ENCODE measurements at places on chromosomes 1 and 21.
A peak's percentile ranks its signal among the peaks of the same experiment; 100 is the strongest.

GRCh38 chr1:22971611-22972405 is 858 bp downstream of the LACTBL1 start:
- peak; percentile 23 for DNase-seq

GRCh38 chr1:223344491-223344890 is 19.5 kb downstream of the SUSD4 start:
- DNase-seq = no peak

- no peak for DNase-seq
Measured at GRCh38 chr1:24481843-24482610, 20.6 kb upstream of the RCAN3 start.

DNA sequence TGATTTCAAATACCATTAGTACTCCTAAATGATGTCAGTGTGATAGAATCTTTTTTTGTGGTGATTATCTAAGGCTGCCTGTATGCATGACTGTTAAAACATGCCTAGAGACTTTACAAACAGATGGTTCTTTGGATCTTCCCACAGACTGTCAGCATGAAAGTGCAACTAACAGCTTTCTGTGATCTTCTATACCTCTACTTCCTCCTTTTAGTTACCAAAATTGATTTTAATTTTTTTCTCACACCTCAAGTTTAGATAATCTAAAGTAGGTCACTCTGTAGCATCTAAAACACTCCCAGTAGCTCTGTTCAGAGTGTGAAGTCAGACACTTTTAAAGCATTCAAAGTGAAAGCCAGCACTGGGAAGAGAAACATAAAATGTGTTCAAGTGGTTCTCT is 534.5 kb downstream of the PTPRC start:
- no peak for DNase-seq

- DNase-seq = no peak
Measured at GRCh38 chr1:17573518-17574041, 34.1 kb downstream of the ARHGEF10L start.

GRCh38 chr1:169193191-169193850 is 86.8 kb downstream of the ATP1B1 start:
- DNase-seq = peak; percentile 61

GRCh38 chr1:110370827-110371226 is 20.0 kb downstream of the SLC16A4 start:
- peak; percentile 62 for DNase-seq

DNA sequence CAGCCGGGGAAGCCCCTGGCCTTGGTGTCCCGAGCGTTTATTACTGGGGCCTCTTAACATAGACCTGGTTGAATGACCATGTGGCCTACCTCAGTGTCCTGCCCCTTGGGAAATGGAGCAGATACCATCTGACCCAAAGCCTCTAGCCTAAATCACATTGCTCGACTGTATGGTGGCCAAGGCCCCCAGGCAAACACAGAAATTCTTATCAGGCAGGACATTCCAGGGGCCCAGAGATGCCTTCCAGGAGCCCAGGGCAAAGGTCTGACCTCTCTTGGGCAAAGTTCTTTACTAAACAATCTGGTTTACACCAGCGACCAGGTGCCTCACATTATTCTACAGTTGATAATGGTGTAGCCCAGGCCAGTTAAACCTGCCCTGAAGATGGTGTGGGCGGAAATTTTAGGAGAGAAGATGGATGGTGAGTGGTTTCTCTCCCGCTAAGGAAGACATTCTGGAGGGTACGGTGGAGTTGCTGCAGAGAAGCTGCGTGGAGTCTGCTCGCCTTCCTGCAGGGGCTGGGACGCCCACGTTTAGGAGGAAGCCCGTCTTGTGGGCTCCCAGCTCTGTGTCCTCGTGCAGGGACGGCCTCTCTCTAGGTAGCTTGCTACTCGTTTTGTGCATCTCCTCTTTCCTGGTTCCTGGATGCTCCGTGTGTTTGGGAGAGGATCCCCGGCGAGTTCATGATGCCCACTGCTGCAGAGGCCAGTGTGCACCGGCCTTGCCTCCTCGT is 21.2 kb downstream of the AJAP1 start:
- no peak for DNase-seq

- DNase-seq = no peak
Measured at GRCh38 chr1:88311907-88312306, 372.2 kb upstream of the PKN2 start.

DNA sequence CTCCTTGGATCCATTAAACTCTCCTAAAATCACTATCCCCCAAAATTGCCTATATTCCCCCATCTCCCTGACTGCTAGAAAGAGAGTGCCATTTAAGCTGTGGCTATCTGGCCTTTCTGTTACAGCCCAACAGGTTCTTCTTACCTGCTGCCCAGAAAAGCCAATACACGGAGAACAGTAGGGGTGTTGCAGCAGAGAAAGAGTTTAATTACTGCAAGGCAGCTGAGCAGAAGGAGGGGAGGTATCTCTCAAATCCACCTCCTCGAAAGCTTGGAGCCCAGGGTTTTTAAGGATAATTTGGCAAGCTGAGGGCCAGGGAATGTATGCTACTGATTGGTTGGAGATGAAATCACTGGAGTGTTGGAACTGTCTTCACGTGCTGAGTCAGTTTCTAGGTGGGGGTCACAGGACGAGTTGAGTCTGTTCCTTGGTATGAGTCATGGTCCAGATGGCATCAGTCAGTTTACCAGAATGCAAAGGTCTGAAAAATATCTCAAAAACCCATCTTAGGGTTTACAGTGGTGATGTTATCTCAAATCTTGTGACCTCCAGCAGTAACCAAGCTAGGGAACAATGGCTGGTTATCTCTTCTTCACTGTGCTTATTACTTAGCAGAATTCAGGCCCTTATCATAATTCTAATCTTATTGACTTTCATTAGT is 89.8 kb downstream of the SMYD3 start:
- peak; percentile 59 for DNase-seq

GRCh38 chr21:40445349-40445921 is 401.5 kb downstream of the DSCAM start:
- no peak for DNase-seq

- DNase-seq = peak; percentile 28
Measured at GRCh38 chr1:117653732-117654492, 48.1 kb downstream of the TENT5C start.

DNA sequence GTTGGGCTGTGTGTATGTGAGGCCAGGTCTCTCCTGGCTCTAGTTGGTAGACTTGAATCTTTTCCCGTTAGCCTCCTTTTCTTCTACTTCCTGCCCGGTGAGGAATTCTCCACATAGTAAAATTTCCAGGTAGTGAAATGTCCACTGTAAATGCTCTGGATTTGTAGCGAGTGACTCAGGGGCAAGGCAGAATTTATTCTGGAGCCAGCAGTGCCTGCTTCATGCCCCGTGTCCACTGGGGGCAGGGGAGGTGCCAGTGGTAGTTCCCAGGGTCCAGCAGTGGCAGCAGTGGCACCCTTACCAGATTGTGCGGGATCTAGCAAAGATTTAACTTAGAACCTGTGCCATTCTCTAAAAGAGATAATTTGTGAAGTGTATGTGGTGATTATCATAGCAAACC is 74.5 kb upstream of the USP24 start:
- no peak for DNase-seq

- DNase-seq = no peak
Measured at GRCh38 chr1:68506386-68506785, 9.5 kb upstream of the DEPDC1 start.

GRCh38 chr1:106846656-106847055 is 209.8 kb upstream of the PRMT6 start:
- DNase-seq = no peak

- no peak for DNase-seq
Measured at GRCh38 chr1:41800311-41800829, 118.4 kb downstream of the HIVEP3 start.

DNA sequence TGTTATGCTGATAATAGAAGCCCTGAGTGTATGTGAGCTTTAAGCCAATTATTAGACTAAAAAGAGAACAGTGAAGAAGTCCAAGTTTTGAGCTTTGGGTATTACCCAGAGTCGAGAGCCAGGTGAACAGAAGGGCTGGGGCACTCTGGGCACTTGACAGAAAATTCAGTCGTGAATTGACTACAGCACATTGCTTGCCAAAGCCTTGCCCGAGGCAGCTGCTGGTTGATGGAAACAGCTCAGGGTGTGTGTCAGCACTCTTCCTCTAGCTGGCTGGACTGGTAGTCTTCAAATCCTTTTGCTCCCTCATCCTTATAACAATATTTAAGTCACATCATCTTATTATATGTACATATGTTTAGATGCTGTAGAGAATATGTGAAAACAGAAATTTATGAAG is 21.3 kb downstream of the PDE4B start:
- no peak for DNase-seq

DNA sequence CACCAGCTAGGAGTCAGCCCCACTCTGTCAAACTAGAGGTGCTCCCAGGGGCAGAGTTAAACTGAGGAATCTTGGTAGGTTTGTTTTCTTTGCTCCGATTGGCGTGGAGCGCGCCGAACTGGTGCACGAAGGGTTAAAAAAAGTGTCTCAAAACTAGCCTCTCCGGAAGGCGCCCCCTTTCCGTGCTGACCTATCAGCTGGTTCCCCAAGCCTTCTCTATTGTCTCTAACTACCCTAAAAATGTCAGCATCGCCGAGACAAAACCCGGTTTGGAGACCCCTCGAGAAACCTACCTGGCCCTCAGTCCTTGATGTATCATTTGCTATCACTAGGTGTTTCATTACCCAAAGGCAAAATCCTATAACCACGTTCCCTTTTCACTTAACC is 2.2 kb downstream of the TGFB2 start:
- DNase-seq = peak; percentile 60

DNA sequence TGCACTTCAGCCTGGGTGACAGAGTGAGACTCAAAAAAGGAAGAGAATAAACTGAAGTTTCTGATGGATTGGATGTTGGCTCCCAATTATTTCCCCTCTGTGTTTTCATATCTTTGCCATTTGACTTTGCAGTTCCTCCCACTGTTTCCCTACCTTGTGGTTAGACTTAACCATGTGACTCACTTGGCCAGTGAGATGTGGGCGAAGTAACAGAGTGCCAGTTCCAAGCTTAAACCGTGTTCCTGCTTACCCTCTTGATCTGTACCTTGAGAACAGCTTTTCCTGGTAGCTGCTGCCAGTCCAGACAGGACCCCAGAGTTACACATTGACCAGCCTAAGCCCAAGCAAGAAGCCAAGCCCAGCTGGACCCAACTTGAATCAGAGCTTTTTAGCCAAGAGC is 323.4 kb downstream of the LTN1 start:
- DNase-seq = no peak

GRCh38 chr1:46301808-46302640 is 1.4 kb downstream of the LRRC41 start:
- peak; percentile 58 for DNase-seq

DNA sequence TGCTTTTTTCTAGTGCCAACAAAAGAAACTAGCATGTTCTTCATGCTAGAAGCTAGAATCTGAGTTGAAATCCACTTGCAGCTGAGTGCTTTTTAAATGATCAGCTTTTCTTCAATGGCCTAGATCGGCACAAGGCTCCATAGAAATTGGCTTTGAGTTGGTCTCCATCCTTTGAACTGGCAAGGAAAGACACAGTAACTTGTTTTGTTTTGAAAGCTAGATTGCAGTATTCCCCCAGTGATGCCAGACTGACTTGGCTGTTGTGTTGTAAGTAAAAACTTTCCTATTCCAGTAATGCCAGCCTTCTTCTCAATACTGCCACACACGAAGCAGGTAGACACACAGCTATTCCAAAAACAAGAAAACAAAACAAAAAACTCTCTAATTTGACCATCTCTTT is 139.1 kb downstream of the FMN2 start:
- DNase-seq = no peak

- no peak for DNase-seq
Measured at GRCh38 chr1:7261490-7261889, 476.2 kb downstream of the CAMTA1 start.

DNA sequence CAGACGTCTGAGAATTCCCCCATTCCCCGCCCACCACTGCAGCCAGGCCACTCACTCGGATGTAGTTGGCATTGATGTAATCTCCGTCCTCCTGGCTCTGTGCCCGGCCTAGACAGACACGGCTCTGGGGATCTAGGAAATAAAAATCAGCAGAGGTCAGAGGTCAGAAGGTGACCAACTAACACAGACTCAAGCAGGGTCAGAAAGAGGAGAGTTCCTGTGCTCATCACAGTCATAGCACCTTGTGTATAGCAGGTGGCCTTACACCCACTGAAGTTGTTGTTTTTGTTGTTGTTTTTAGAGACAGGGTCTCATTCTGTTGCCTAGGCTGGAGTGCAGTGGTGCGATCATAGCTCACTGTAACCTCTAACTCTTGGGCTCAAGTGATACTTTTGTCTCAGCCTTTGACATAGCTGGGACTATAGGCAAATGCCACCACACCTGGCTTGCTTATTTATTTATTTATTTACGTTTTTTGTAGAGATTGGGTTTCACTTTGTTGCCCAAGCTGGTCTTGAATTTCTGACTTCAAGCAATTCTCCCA is 4.9 kb downstream of the PTPN7 start:
- no peak for DNase-seq

- DNase-seq = no peak
Measured at GRCh38 chr1:171798765-171799164, 17.3 kb downstream of the METTL13 start.

DNA sequence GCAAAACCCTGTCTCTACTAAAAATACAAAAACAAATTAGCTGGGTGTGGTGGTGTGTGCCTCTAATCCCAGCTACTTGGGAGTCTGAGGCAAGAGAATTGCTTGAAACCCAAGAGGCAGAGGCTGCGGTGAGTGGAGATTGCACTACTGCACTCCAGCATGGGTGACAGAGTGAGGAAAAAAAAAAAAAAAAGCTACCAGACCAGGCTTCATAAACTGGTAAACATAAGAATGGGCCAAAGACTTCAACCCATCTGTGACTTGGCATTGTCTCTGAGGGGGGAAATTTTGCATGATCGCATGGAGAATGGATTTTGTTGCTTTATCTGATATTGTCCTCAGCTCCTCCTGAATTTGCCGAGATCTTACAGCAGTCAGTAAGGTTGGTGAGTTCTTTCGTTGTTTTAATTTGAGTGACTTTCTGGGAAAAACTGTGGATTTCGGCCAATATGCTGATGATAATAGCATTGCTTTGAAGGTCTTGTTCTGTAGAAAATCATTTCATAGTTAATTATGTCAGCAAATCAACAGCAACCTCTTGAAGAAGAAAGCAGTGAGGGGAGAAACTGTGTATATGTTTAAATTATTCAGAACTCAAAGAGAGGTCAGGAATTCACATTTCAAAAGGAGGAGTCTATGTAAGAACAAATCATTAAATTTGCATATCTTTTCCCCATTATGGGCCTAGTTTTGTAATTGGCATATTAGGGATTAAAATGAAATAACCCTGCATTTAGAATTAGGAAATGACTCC is 13.1 kb downstream of the FGGY start:
- DNase-seq = no peak

DNA sequence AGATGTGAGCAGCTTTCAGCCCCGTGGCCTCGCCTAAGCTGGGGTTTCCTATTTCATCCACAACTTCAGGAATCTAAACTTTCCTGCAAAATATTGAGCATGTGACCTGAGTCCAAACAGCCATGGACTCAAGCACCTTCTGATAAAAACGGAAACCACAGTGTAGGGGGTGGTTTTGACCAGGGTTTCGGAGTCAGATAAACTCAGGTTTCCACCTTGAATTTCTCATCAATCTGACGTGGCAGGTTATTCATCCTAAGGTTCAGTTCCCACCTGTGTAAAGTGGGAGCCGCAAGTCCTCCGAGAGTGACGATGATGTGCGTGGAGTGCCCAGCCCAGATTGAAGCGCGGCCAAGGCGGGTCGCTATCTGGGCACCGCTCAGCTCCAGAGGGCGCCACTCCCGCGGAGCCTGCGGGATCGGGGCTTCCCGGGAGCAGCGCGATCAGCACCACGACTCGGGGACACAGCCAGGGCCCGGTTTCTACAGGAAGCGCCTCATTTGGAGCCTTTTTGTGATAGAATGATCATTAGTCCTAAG is 871 bp upstream of the ETS2 start:
- no peak for DNase-seq

GRCh38 chr1:246117066-246117791 is 389.9 kb downstream of the SMYD3 start:
- peak; percentile 72 for DNase-seq

GRCh38 chr1:21290546-21290944 is 282 bp upstream of the ECE1 start:
- no peak for DNase-seq

All from fibroblast of pulmonary artery (primary cell).